ENCODE measurements at places on chromosomes 2 and 18.

- DNase-seq, result no peak
Measured at GRCh38 chr2:234448506-234449184, 48.2 kb downstream of the ARL4C start.

DNA sequence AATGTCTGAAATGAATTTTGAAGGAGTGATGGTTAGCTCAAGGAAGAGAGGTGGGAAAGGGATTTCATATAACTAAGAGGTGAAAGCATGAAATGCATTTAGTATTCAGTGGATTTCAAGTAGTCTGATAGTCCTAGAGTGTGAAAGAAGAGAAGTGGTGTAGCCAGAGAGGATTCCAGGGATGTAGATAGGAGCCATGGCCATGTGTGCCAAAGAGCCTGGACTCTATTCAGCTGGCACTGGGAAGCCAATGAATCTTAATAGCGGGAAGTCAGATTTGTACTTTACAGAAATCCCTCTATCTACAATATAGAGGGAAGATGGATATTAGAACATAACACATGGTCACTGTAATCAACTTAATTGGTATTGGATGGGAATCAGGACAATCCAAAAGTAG lies 8.3 kb upstream of the BOLL start:
- DNase-seq, result no peak

GRCh38 chr2:108534584-108535356 lies 500 bp downstream of the LIMS1 start:
- peak; percentile 5 for DNase-seq

DNA sequence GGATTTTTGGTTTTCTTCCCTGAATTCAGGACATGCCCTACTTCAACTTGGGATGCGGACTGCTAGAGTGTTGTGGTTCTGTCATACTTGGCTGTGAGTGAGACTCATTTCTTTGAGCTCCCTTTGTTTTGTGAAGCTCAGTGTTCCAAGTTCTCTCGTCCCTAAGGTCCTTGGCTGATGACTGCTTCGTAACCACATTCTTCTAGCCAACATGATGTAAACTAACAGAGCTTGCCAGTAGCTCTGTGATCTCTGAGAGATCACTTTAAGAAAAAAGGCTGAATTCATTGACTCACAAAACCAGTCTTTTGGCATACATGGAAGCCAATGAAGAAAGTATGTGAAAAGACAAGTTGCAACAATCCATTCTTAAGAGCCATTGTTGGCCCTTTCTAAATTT lies 96.9 kb upstream of the MSTN start:
- peak; percentile 33 for DNase-seq

GRCh38 chr2:17317439-17317976 lies 200.7 kb downstream of the RAD51AP2 start:
- DNase-seq, result no peak

DNA sequence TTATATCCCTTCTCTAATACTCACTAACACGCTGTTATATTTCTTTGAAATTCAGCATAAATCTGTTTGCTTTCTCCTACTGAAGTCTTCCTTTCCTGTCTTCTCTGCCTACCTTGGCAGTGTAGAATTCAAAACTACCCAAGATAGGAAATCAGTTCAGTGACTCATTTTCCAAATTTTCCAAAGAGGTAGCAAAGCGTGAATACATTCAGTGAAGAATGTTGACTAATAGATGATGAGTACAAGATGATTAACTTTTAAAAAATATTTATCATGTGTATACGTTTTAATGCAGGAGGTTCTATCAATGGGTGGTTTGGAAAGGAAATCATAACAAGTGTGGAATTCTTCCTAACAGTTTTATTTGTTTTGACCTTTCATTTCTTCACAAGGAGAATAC lies 201.9 kb upstream of the SLC8A1 start:
- no peak for DNase-seq

DNA sequence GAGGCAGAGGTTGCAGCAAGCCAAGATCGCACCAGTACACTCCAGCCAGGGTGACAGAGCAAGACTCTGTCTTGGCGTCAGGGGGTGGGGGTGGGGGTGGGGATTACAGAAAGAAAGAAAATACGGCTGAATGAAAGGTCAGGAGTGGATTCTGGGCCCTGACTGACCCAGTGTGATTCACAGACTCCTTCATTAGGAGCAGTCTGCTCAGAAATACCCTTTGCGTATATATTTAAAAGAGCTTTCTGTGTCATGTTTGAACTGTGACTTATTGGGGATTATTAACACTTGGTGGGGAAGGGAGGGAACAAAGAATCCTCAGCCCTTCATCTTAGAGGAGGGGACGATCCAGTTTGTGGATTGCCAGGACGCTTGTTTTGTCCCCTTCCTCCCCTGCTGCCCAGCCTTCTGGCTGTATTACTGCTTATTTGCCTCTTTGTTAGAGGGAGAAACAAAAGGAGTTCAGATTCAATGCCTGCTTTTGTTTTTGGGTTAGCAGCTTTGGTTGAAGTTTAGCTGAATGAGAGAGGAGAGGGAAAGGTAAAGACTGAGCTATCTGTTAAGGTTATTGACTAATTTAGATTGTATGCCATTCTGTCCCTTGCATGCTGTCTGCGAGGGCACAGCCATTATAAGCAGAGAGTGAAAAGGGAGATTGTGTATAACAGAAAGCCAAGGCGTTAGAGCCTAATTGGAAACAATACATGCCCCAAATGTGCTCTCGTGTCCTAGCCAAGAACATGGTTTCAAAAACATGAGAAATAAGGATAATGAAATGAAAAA lies 118.3 kb downstream of the FMNL2 start:
- no peak for DNase-seq

- no peak for DNase-seq
Measured at GRCh38 chr2:11270891-11271290, 73.5 kb downstream of the ROCK2 start.

- DNase-seq, result no peak
Measured at GRCh38 chr18:28041366-28041765, 135.6 kb downstream of the CDH2 start.

- DNase-seq, result no peak
Measured at GRCh38 chr2:200765995-200766660, 45.6 kb upstream of the BZW1 start.

- no peak for DNase-seq
Measured at GRCh38 chr2:58006256-58006951, 40.2 kb upstream of the VRK2 start.

DNA sequence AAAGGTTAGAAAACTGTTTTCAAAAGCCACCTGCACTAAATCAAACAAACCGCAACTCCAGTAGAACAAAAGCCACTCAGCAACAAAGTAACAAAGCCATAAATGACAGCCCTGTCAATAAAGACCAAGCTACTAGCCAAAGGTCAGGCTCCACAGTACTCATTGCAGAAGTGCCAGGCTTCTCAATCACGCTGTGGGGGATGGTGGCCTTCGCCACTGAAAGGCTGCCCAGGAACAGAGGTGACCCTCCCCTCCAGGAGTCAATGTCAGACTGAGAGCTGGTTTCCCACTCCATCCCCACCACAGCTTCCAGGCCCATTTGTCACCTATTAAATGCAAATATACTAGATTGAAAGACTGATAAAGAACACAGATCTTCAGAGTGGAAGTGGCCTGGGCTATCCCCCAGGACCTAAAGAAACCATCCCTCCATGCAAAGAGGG lies 5.9 kb downstream of the ATP8B1 start:
- no peak for DNase-seq

- no peak for DNase-seq
Measured at GRCh38 chr2:96555146-96555610, 18.6 kb downstream of the ARID5A start.

GRCh38 chr2:217398860-217399259 lies 539.0 kb upstream of the TNP1 start:
- no peak for DNase-seq

DNA sequence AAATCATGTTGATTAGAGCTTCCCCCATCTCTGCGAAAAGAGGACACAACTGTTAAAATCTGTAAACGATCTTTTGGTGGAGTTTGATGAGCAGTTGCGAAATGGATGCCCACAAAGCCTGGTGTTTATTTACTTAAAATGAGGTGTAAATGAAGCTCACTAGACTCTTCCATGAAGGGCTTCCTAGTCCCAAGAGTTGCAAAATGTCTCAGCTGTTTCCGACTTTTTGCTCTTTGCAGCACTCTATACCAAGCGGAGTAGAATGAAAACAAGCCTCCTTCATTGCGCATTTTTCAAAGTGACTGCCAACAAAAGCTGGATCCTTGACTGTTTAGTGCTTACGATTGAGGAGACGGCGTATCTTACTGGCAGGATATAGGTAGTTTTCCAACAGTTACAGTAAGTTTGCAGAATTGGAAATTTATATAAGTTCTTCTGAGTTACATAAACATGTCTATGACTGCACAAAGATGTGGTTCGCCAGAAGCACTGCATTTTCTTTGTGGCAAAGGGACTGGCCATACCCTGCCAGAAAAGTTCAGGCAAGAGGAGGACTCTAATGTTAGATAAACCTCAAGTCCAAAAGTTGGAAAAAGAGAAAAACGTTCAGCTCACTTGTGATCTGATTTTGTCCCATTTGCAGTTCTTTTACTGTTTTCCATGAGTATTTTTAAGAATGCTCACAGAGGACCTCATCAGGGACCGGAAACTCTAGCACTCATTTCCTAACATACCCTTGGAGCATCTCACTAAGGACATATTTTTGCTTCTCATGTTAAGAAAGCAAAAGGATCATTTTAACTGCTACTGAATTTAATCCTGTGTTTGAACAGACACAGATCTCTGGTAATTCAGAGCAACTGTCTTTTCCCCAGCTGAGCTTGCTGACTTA lies 42.7 kb downstream of the COLEC12 start:
- DNase-seq, result no peak

- no peak for DNase-seq
Measured at GRCh38 chr2:222504191-222504590, 79.8 kb downstream of the SGPP2 start.

- DNase-seq, result no peak
Measured at GRCh38 chr2:15874321-15874720, 66.0 kb upstream of the MYCN start.

DNA sequence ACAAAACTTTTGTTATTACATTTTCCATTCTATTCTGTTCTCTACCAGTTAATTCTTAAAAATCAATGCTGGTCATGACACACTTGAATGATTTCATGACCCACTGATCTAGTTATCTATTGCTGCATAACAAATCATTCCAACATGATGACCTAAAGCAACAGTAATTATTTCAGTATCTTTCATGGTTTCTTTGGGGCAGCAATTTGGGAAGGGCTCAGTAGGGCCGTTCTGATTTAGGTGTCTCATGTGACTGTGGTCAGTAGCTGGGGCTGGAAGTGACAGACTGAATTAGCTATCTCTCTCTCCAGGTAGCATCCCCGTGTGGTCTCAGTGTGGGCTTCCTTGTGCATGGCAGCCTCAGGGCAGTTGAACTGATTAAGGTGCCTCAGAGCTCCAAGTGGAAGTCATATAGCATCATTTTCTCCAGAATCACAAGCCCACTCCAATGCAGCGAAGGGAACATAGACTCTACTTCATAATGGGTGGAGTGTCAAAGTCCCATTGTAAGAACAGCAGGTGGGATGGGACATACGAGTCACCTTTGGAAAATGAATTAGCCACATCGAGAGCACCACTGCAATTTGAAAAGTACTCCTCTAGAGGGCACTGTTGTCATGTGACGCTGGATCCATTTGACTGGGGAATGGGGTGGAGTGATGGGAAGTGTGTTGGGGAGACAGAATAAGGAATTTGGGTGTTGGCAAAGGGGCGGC lies 39.1 kb upstream of the FAM136A start:
- DNase-seq, result peak; percentile 67

GRCh38 chr2:50514901-50515300 lies 517.0 kb downstream of the NRXN1 start:
- no peak for DNase-seq

GRCh38 chr2:149084924-149085795 lies 46.7 kb downstream of the LYPD6B start:
- no peak for DNase-seq

Measured in T47D (cell line).